Stimulated activated CD4-positive, alpha-beta T cell treated with anti-CD3 and anti-CD28 coated beads, Interleukin-2, amount 100 ng/mL, for 24 hours (primary cell): ENCODE measurements at places on chromosomes 5 and 9.

GRCh38 chr9:131738293-131739132 lies 1.4 kb downstream of the RAPGEF1 start:
- no peak for DNase-seq

DNA sequence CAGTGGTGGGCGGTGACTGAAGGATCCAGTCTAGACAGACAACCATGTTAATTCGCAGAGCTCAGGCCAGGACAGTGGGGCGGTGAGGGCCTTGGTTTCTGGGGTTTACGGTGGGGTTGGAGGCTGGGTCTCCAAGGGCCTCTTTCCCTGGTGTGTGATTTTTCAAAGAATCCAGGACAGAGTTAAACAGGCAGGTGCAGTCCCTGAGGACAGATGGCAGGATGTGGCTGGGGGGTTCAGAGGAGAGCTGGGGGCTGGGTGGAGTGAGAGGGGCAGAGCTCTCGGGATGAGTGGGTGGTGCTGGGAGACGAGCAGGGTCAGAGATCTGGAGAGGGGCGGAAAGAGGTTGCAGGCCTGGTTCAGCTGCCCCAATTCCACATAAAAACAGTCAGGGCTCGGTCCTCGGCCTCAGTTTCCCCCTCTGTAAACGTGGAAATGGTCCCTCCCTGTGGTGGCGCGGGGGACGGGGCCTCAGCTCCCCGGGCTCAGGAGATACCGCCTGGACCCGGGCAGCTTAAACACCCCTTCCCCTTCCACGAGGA lies 145.9 kb downstream of the GAPVD1 start:
- DNase-seq: no peak

DNA sequence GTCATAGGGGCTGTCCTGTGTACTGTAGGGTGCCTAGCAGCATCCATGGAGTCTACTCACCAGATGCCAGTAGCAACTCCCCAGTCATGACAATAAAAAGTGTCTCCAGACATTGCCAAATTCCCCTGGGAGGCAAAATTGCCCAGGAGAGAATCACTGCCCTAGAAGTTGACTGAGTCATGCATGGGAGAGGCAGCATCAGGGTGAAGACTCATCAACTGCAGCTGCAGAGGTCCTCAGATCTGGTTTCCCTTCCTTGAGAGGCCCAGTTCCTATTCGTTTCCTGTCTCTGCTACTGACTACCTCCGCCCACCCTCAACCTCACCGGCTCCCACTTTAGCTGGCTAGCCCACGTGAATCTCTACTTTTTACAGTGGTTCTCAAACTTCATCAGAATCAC lies 88.6 kb upstream of the AGXT2 start:
- DNase-seq: peak; percentile 4

DNA sequence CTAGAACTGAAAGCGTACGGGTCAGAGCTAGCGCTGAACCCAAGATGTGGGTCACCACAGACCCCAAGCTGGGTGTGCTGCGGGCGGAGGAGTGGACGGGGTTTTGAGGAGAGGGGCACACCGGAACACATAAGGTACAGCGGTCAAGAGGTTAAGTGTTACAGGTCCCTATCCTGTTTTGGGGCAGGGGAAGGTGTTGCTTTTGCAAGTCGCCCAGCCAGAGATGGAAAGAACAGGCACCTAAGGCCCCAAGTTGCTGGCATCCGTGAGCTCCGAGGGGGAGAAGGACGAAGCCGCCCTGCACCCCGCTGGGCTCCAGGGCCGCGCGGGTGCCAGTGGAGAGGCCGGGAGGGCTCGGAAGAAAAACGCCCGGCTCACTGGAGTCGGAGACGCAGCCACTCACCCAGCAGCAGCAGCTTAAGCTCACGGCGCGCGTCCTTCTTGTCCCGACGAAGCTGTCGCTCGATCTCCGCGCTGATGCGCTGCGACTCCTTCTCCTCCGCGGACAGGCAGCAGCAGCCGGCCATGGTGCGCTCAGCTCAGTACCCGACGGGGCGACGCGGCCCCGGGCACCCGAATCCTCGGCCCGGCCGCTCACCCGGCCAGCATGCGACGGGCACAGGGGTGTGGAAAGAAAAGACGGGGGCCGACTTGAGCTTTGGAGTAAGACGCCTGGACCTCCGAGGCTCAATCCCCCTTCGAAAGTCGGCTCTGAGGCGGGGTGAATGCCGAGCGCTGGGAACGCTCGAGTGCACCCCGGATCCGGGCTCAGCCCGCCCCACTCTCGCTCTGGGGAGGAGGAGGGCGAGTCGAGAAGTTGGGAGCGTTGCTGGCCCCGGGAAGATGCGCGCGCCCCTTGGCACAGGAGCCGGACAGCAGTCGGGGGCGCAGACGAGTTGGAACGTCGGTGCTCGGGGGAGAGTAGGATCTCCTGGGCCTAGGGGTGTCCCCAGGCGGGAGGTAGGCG lies 572 bp downstream of the GNA14 start:
- peak; percentile 22 for DNase-seq

DNA sequence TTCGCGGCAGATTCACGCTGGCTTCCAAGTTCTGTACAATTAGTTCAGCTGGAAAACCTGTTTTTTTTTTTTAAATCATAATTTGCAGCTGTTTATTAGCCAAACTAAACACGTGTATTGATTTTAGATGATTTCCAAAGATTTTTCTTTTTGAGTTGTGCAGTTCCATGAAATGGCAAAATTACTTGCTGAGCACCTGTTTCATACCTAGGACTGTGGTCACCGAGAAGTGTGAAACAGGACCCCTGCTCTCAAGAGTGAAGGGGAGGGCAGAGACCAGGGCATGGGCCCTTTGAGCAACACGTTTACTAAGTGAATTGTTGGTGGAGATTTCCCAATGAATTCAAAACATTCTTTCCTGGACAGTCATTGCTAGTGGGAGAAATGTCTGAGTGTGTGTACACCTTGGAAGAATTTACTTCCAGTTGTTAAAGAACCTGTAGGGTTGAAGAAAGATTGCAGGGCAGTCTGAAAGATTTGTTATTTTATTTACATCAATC lies 688 bp downstream of the SNX24 start:
- no peak for DNase-seq

DNA sequence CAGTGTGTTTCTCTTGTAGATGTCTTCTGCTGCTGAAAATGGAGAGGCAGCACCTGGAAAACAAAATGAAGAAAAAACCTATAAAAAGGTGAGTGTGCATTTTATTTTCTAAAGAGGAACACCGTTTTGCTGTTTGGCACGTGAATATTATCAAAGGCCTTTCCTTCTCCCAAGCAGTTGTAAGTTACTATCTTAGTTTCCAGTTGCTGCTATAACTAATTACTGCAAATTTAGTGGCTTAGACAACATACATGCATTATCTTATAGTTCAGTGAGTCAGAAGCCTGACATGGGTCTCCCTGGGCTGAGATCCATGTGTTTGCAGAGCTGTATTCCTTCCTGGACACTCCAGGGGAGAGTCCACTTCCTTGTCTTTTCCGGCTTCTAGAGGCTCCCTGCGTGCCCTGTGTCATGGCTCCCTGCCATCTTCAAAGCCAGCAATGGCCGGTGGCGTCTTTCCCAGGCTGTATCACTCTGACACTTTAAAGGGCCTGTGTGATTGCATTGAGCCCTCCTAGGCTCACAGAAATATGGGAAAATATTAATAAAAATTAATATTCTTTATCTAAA lies 117.6 kb downstream of the PIP5K1B start:
- no peak for DNase-seq

DNA sequence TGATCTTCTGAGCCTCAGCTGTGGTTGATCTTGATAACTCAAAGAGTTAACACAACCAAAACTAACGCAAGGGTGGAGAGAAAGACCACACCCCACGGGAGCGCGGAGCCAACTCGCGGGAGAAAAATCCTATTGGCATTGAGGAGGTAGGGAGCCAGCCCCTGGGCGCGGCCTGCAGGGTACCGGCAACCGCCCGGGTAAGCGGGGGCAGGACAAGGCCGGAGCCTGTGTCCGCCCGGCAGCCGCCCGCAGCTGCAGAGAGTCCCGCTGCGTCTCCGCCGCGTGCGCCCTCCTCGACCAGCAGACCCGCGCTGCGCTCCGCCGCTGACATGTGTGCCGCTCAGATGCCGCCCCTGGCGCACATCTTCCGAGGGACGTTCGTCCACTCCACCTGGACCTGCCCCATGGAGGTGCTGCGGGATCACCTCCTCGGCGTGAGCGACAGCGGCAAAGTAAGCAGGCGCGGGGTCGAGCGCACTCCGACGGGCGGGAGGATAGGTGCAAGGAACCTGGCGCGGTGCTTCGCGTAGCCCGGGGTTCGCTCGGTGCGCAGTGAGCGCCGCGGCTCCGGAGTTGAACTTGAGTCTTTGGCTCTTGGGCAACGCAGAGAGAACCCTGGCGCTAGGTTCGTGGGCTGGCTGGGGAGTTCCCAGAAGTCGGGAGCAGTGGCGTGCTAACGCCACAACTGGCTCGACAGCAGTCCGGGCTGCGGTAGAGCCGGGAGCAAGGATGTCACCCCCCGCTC lies at the start of gene GDA:
Gene GDA (plus strand): TSS at position 210 of the 745 bp plus-strand sequence. CDS start 120 bp downstream, at position 330.
- DNase-seq: peak; percentile 5

GRCh38 chr5:100755435-100755834 lies 147.6 kb downstream of the ST8SIA4 start:
- no peak for DNase-seq

DNA sequence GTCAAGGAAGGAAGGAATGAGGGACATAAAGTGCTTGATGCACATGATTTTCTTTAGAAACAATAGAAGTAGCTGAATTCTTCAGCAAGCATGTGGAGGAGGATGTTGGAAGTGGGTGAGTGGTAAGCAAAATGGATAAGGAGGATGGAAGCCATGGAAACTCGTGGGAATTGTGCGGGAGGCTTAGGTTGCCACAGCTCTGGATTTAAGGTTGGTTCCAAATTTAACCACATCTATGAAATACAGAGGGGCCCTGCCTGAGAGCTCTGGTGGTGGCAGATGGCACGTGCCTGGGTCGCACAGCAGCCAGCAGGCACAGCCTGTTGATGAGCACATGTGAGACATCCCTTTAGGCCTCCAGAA lies 284.7 kb downstream of the SMARCA2 start:
- no peak for DNase-seq

- peak; percentile 49 for DNase-seq
Measured at GRCh38 chr5:159310511-159310910, 19.8 kb downstream of the IL12B start.

DNA sequence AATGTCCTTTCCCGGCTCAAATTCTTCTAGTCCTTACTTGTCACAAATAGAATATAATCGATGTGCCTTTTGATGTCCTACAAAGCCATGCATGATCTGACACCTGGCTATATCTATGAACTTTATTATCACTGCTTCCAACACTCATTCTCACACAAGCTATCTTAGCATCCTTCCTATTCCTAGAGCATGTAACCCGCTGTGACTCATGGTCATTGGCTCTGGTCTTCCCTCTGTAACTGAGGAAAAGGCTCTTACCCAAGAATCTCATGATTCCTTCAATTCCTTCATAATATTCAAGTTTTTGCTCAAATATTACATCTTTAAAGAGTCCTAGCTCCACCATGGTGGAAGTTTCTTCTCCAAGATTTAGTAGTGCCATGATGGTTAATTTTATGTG lies 480.0 kb upstream of the PAPPA start:
- no peak for DNase-seq

- DNase-seq: no peak
Measured at GRCh38 chr5:173790836-173791546, 97.2 kb upstream of the CPEB4 start.

GRCh38 chr5:125194883-125195282 lies 448.4 kb upstream of the ZNF608 start:
- no peak for DNase-seq
